ENCODE measurements at places on chromosomes 1 and 21. TPM values are rescaled to one million over a fixed set of nuclear protein-coding genes. Genes with fewer than 3 reads are reported as not detected.

CFHR1 gene
- total RNA-seq, result not detected

SLC44A5 gene
- 0.40 TPM for total RNA-seq

ACADM gene
- total RNA-seq, result 52.8 TPM

AADACL4 gene
- total RNA-seq, result not detected

FAM72D gene
- total RNA-seq, result 20.0 TPM

TTC34 gene
- 1.1 TPM for total RNA-seq

DNA sequence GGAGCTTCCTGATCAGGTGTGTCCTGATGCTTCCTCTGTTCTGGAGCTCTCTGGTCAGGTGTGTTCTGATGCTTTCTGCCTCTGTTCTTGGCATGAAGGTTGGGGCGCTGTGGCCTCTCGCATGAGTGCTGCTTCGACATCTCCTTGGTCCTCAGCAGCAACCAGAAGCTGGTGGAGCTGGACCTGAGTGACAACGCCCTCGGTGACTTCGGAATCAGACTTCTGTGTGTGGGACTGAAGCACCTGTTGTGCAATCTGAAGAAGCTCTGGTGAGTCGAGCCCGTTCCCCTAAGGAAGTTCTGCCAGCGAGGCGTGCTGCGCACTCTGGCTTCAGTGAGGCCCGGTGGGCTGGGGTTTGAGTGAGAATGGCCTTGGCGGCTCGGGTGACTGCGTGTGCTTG is 18.0 kb downstream of the NLRP3 start:
- DNase-seq, result no peak

- no peak for DNase-seq
Observed at GRCh38 chr1:222413436-222413835, 134.5 kb downstream of the HHIPL2 start.

- no peak for DNase-seq
Observed at GRCh38 chr1:210505601-210506496, 177.1 kb downstream of the HHAT start.

DNA sequence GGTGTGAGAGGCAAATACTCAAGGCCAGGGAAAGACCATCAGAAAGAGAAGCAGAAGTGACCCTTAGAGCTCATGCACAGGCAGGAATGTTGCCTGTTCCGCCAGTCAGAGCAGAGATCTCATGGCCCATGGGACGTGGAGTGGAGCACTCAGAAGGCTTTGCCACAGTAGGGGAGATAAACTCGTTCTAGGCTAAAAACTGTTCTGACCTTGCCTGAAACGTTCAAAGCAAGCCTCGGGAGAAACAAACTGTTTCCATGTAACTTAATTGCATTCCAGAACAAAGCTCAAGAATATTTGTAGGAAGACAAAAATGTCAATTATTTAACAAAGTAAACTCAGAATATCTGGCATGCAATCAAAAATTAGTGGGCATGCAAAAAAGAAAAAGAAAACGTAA is 20.7 kb upstream of the SLC19A1 start:
- no peak for DNase-seq

- DNase-seq, result no peak
Observed at GRCh38 chr21:26280775-26281174, 110.2 kb upstream of the APP start.

DNA sequence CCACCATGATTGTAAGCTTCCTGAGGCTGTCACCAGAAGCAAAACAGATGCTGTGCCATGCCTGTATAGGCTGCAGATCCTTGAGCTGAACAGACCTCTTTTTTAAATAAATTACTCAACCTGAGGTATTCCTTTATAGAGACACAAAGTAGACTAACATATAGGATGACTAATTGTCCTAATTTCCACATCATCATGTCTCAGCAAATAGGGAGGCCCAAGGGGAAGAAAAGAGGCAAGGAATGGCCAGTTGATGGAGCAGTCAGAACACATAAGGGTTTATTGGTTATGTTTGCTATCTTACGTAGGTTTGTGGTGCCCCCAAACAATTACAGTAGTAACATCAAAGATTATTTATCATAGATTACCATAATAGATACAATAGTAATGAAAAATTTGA is 126.2 kb downstream of the RASAL2 start:
- no peak for DNase-seq

All from activated CD8-positive, alpha-beta memory T cell treated with anti-CD3 and anti-CD28 coated beads, Interleukin-2, amount 10 ng/mL, durations not matched to agents 7 days and 5 days (primary cell).